ENCODE measurements at places on chromosomes 1 and 21.

DNA sequence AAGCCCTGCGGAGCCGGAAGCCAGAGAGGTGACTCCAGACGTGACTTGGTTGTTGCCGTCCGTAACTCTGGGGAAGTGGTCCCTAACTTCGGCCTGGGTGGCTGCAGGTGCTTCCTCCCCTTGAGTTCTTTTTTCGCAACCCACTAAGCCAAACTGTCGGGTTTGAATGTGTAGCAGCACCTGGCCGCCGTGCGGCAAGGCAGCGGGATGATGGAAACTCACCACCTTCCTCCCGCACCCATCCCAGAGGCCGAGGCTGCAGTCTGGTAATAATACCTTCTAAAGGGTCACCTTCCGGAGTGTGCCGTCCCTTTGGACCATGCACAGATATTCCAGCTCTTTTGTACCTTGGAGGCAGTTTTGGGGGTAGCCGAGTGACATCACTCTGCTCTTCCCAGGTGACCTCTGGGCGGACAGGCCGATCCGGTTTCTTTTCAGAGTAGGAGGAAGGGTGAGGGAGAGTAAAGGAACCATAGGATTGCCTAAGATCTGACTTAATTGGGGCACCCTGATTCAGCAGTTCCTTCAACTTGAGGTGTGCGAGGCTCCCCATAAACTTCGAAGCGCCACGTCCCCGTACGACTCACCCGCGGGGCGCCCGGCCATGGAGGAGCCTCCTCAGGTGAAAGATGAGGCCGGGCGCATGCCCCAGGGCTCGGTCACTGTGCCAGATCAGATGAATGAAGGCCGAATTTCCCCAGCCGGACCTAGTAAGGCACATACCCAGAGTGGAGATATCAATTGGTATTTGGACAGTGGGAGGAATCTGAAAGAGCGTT is 1.0 kb downstream of the KCNK1 start:
- DNase-seq, result no peak

DNA sequence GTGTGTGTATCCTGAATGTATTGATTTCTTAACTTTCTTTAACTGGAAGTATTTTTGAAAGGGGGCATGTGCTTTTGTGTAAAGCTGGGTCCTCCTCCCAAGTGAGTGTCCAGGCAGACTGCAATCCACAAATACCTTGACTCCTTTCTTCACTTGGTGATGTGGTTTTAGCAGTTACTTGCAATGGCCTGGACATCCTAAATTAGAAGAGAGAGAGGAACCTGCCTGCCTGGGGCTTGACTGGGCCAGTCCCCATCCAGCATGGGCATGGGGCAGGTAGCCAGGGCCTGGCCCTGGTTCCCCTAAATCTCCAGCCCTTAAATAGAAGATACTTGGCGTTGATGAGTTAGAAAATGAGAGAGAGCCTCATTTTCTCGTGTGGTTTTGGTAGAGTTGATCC is 159.7 kb downstream of the PGBD5 start:
- no peak for DNase-seq

DNA sequence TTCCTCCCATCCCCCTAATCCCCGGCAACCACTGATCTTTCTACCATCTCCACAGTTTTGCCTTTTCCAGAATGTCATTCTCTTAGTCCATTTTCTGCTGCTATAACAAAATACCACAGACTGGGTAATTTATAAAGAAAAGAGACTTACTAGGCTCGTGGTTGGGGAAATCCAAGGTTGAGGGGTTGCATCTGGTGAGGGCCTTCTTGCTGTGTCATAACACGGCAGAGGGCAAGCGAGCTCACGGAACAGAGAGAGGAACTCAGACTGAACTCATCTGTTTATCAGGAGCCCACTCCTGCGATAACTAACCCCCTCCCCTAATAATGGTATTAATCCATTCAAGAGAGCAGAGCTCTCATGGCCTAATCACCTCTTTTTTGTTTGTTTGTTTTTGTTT is 52.0 kb downstream of the RUNX3 start:
- no peak for DNase-seq

DNA sequence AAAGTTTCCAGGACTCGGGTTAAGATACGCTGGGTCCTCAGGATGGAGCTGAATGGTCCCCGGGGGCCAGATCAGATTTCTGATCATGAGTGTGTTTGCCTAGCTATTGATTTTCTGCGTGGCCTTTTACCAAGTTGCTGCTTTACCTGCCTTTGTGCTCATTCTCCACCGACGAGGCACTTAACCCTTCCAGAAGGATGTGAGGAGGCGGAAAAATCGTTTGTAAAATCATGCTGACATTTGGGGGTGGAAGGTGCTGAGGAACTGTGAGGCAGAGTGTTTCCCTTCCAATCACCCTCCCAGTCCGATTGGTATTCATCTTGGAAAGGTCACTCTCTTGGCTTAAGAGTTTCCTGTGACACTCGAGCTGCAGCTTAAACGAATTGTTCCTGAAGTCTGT is 337.1 kb upstream of the KAZN start:
- DNase-seq, result no peak

DNA sequence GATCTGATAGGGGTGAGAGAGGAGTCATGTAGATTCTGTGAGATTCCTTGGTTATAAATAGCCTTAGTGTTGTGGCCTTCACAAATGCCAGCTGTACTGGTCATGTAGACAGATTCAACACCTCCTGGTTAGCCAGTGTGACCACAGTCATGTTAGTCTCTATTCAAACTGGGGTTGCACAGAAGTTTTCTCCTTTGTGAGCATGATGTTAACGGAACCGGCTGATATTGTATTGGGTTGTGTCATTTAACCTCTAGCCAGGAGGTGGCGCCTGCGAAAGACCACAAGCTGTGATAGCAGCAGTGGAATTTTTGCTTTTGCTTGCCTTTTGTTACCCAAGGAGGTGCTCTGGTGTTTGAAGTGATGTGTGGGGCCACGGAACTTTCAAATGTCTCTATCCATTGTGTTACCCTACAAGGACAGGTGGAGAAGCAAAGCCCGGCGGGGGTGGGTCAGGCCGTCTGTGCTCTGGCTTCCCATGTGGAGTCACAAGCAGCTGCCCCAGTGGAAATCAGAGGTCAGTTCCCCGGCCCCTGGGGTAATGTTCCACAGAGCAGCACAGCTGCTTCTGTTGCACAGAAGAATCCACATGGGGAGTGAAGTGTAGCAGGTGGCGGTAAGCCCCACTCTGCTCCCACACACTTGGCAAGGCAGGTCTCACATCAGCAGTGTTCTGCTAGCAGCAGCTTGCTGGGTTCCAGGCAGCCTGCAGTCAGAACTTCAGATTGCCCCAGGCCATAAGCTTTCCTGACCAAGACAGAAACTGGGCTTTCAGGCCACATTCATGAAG is 112.6 kb downstream of the ADAMTS1 start:
- no peak for DNase-seq

DNA sequence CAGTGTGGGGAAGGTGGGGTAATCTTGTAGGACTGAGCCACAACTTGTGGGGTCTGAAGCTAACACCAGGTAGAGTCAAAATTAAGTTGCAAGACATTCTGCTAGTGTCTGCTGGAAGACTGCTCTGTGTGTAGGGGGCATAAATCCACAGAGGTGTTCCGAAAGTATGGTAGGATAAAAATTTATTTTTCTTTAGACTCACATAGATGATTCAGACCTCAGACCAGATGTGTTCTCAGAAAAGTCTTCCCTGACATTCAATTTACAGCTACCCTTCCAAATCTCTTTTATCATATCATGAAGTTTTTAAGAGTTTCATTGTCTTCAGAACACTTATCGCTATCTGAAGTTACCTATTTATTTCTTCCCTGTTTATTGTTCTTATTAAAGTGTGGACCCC is 21.3 kb downstream of the DUSP10 start:
- DNase-seq, result no peak

DNA sequence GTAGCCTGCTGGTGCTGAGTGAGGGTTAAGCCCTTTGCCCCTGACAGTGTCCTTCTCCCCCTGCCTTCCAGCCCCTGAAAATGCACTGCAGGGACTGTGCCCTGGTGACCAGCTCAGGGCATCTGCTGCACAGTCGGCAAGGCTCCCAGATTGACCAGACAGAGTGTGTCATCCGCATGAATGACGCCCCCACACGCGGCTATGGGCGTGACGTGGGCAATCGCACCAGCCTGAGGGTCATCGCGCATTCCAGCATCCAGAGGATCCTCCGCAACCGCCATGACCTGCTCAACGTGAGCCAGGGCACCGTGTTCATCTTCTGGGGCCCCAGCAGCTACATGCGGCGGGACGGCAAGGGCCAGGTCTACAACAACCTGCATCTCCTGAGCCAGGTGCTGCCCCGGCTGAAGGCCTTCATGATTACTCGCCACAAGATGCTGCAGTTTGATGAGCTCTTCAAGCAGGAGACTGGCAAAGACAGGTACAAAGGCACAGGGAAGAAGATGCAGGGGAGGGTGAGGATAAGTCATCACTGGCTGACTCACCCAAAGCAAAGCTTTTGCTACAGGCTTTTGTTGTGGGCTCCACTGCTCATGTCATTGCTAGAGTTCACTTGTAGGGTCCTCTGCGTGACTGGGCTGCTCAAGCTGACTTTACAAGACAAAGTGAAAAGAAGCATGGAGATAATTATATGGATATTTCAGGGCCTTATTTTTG is 174.9 kb downstream of the PIGK start:
- no peak for DNase-seq

GRCh38 chr1:90143591-90143990 is 148.7 kb downstream of the ZNF326 start:
- no peak for DNase-seq

- DNase-seq, result no peak
These were observed 70.5 kb downstream of the SSBP3 start for GRCh38 chr1:54335755-54336108.

DNA sequence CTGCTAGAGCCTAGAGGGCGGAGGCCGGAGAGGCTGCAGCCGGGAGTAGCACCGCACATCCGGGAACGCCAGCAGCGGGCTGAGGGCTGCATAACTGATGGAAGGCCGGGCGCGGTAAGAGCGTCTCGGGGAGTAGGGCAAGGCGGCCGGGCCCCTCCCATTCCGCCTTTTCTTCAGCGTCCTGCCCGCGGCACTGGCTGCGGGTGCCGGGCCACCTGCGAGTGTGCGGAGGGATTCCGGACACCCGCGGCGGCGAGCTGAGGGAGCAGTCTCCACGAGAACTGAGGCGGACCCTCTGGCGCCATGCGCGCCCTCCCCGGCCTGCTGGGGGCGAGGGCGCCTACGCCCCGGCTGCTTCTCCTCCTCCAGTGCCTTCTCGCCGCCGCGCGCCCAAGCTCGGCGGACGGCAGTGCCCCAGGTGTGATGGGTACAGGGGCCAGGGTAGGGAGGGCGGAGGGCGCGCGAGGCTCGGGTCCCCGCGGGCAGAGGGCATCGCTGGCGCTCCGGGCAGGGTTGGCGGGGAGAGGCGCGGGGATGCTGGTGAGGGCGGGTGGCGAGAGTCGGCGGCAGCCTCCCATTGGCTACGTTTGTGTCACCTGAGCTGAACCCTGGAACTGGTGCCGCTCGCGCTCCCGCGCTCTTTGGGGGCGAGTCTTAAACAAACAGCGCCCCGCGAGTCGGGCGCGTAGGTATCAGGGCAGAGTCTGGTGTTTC is 334.4 kb downstream of the SRGAP2C start:
- peak; percentile 70 for DNase-seq

DNA sequence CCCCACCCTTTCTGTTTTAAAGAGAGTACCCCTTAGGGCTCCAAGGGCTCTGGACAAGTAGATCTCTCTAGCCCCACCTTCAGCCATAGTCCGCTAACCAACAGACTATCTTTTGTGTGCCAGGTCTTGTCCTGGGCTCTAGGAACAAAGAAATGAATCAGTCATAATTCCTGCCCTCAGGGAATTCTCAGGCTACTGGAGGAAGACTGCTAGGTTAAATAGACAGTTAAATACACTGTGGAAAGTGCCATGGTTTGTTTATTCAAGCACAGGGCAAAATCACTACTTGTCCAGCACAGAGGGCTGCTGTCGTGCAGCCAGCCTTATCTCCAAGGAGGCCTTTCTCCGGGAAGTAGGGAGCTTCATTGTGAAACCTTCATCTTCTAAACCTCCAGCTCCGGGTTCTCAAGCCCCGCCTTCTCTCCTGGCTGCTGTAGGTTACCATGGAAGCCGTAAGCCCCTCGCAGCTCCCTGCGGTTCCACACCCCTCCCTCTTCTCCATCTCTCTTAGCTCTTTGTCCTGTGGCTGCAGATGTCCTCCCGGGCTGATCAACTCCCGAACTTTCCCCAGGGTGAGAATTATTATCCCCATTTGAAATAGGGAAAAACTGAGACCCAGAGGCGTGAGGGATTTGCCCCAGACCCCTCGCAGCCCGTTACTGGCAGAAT is 29.8 kb downstream of the SHISAL2A start:
- DNase-seq, result no peak

DNA sequence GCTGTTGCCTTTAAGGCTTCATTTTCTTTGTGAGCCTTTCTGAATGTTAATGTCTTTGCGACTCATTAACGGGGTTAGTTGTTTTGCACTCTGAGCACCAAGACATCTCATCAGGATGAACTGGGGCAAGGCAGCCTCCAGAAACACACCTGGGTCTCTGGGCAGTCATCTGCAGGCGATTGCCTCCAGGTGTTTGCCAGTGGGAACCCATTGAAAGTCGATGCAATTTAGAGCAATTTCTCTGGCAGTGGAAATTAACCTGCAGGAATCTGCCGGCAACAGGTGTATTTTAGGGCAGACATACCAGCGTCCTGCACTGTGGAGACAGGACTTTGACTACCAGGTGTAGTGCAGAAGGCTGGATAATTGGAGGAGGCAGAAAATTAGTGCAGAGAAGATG is 661.0 kb upstream of the PTBP2 start:
- no peak for DNase-seq

GRCh38 chr1:243507672-243508302 is 251.9 kb downstream of the SDCCAG8 start:
- no peak for DNase-seq

DNA sequence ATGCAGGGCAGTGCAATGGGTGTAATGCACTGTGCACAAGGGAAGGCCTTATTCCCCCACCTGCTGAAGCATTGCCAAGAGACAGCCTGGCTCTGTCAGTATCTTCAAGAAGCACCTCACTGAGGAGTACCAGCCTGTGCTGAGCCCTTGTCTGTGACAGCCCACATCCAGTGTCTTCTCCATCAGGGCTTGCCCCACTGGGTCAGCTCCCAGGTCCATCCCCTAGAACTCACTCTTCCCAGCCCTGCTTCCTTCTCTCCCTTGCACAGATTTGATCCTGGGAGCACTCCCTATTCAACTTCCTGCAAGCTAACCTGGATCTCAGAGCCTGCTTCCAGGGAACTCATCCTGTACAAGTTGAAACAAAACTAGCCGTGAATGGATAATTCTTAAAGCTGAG is 33.6 kb upstream of the IFNGR2 start:
- no peak for DNase-seq

DNA sequence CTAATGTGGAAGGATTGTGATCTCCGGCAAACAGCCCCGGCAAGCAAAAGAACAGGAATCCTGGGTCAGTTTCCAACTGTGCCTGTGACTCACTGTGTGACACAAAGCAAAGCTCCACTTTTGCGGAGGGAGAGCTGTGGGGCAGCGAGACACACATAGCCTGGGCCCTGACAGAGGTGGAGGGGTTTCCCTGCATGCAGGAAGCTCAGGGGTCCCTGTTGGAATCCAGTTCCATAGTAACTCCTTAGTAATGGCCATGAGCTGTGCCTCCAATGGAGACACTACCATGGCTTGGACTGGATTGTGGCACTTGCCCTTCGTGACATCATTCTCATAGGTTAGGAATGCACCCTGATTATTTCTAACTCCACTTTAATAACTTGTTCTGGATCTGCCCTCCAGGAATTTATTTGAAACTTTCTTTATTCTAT is 47.0 kb upstream of the ATF3 start:
- DNase-seq, result no peak

- no peak for DNase-seq
These were observed 291.8 kb upstream of the USP24 start for GRCh38 chr1:55506740-55507577.

- no peak for DNase-seq
These were observed 5.6 kb upstream of the GPR25 start for GRCh38 chr1:200867018-200867811.
